ENCODE measurements at places on chromosomes 5 and 9.

GRCh38 chr5:132821791-132822190 is 8.7 kb downstream of the SHROOM1 start:
- no peak for DNase-seq

DNA sequence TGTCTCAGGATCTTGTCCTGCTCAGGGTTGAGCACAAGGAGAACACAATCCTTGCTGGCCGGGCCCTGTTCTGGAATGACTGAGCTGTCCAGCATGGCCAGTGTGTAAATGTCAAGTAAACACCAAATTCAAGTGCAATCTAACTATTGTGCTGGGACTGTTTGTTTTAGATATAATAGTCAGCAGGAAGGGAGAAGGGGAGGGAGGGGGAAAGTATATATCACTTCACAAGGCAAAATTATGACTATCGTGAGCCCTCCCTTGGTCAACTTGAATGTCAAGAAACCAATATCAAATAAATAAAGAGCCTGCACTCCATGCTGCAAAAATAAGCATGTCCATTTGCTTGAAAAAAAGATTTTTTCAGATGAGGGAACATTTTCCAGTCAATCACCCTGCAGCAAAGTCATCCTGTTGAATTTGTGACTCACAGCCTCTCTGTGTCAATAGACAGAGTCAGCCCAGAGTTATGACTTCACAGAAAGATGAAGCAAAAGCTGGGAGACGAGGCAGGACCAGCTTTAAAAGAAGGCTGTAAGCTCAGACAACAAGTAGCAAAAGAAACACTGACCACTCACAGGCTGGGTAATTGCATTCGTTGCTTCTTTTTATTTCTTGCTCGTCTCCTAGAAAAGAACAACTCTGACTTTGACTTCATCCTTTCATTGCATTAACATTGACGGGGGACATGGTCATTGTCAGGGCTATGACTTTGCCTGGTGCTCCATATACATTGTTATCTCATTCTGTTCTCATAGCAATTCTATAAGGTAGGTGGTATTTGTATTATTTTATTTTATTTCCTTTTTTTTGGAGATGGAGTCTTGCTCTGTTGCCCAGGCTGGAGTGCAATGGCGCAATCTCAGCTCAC is 15.3 kb upstream of the KLF4 start:
- DNase-seq = no peak

GRCh38 chr5:66666778-66667177 is 70.6 kb downstream of the MAST4 start:
- no peak for DNase-seq

- DNase-seq = no peak
Measured at GRCh38 chr9:123070198-123070597, 36.7 kb downstream of the GPR21 start.

GRCh38 chr5:127418367-127418766 is 99.1 kb upstream of the PRRC1 start:
- DNase-seq = no peak

DNA sequence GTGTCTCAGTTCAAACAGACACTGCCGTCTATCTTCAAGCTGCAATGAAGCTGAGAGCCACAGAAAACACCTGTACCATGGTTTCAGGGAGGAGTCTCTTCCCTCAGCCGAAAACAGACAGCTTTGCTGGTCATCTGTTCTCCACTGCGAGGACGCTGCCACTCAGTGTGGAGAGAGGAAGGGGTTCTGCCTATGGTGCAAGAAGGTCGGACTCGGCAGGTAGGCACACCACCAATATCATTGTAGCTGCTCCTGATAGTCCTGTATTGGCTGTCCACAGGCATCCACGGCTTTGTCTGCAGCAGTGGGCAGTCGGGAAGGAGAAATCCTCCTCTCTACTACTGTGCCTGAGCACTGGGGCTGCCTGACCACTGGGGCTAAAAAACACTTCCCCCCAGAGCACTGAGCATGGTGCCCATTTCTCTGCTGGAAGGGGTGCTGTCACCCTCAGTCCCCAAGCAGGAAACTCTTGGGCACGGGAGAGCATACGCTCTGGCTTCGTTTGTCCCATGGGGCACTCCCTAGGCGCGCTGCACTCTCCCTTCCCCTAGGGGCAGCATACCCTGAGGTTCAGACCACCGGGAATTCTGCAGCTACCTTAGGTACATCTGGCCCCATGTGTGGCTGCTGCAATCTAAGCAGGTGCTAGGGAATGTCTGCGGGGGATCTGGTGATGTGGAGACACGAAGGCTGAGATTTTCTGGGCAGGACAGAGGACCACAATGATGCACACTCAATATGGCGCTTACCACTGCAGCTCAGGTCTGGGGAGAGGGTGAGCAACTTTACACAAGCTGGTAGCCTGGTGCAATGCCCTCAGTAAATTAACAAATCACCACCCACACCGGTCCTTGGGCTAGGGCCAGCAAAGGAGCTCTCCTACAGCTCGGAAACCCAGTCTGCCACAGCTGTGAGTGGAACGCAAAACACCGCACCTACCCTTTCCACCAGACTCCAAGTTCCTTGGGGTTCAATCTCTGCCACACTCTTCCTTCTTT is 880.9 kb upstream of the SEMA6A start:
- no peak for DNase-seq

- no peak for DNase-seq
Measured at GRCh38 chr5:22258139-22258538, 595.0 kb downstream of the CDH12 start.

GRCh38 chr9:130981002-130981755 is 27.8 kb upstream of the LAMC3 start:
- no peak for DNase-seq

GRCh38 chr5:135632798-135633197 is 54.0 kb upstream of the CXCL14 start:
- no peak for DNase-seq

GRCh38 chr9:94096819-94097577 is 12.7 kb downstream of the PTPDC1 start:
- DNase-seq = no peak

DNA sequence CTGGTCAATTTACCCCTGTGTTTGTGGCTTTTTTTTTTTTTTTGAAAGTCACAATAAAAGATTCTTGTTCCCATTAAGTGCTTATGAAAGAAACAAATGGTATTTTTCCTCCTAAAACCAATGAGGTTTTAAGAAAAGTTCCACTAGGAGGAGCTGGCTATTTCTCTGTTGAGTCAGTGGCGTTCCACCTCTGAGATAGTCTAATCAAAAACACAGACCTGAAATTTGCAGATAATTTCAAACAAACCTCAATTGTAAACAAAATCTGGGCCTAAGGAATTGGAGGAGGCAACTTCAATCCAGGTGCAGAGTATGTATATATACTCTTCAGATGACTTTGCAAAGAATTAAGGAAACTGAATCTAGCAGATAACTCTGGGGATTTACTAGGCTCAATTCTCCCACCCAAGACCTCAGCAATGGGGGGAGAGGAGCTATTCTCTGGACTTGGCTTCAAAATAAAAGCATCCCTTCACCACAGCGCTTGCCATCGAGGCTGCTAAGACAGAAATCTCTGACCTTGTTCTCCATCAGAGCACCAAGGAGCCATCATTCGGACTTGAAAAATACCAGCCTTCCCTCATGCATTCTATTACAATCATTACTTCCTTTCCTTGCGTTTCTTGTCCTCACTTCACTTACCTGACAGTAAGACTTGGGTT is 52.4 kb downstream of the FANCC start:
- no peak for DNase-seq

- DNase-seq = no peak
Measured at GRCh38 chr5:137336161-137336560, 163.0 kb downstream of the SPOCK1 start.

DNA sequence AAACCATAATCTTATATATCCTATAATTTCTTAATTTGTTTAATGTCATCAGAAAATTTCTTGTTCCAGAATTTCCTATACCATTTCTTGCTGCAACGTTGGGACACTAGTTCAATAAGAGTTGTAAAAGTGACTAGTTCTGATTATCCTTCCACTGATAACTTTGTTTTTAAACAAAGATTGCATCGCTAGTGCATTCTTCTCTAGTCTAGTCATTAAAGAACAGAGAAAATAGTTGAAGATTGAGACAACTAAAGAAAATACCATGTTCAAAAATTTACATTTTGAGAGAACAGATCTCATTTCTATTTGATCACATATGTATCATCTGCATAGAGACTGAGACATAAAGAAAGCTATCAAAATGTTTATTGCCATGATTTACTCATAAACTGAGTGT is 1888.2 kb downstream of the EFNA5 start:
- no peak for DNase-seq

DNA sequence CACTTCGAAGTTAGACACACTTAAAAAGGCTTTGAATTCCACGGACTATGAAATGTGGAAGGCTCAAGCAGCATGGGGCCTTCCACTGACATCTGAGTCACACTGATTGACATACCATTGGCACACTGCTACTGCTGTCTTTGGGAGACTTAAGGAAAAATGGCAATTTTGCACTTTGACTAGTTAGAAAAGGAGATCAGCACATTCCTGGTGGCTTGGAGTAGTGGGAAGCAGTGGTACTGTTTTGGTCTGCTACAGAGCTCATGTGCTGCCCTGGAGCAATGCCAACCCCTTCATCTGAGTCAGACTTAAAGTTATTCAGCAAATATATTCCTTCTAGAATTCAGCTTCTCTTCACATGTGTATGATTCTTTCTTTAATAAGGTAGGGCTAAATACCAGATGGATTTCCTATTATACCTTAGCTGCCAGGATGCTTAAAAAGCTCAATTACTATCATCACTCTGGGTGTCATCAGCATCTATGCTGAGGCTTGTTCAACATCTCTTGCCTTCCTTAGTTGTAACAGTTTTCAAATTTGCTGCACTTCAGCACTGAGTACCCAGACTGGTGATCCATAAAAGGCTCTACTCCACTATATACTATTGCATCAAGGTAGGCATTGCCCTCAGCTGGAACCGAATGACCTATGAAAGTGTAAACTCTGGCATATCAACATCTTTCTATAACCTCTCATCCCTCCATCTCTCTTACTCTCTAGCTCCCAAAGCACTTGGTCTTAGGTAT is 42.3 kb upstream of the MOCS2 start:
- no peak for DNase-seq

- no peak for DNase-seq
Measured at GRCh38 chr5:152584103-152584502, 179.0 kb upstream of the NMUR2 start.

DNA sequence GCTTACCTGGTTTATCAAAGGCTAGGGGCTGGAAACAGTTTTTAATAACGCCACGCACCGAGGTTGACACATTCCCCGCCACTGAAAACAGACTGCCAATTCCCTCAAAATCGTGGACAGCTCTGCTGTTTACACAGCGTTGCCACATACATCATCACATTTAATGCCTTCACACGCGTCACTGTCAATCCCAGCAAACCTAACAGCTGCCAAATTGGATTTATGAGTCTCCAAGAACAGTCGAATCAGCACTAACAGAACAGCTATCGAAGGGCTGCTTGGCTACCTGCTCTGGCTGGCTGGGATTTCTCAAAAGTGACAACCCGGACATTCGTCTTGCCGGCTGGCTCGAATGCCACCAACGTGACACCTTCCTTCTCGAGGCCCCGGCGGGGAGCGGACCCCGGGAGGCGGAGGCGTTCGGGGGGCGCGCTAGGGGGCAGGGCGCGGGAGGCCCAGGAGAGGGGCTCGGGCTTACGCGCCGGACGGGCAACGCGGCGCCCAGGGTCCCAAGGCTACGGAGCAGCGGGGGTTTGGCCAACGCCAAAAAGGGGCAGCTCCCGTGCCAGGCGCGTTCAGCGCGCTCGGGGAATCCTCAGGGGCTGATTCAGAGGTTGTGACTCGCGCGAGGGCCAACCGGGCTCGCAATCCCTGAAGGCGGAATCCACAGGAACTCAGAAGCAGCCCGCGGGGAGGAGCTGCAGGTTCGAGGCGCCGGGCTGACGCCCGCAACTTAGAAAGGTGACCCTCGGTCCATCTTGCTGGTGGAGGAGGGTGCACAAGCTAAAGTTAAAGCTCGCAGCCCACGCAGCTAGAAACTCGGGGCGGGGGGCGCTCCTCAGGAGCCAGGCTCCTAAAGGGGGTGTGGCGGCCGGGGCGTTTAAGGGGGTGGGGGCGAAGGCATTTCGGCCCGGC is 1.2 kb downstream of the CDC14B start:
- DNase-seq = peak; percentile 12

DNA sequence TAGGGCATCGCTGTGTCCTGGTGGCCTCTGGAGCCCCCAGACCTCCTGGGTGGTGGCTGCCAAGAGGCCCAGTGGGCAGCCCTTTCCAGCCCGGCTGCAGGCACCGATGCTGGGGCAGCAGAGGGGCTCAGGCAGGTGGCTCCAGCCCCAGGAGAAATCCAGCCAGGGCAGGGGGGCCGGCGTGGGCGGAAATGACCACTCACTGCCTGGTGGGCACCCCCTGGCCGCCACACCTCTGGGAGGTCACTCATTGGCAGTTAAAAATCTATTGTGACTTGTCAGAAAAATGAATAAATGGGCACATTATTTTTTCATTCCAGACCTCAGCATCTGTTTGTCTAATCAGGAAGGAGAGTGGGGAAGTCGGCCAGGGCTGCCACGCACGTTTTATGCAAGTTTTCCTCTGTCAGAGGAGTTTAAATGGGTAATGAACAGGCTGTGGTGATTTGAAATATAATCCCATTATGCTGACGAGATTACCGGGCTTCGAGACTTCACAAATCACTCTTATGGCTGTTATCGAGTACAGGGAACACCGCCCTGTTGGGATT is 171.9 kb downstream of the GAPVD1 start:
- DNase-seq = no peak

DNA sequence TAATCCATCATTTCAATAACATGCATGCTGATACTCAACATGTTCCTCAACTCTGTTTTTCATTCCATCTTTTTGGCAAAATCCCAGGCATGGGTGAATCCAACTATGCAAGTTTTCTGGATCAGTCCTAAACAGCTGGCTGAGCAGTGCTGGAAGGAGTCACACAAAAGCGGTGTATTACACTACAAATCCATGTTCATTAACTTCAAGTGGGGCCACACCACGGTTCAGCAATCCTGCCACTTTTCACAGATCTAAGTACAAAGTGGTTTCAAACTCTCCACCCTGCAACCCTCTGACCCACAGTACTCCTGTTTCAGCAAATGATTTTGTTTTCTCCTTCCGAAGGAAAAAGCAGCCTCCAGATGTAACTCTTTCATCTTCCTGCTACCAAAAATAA is 222.5 kb downstream of the EPB41L4A start:
- no peak for DNase-seq

DNA sequence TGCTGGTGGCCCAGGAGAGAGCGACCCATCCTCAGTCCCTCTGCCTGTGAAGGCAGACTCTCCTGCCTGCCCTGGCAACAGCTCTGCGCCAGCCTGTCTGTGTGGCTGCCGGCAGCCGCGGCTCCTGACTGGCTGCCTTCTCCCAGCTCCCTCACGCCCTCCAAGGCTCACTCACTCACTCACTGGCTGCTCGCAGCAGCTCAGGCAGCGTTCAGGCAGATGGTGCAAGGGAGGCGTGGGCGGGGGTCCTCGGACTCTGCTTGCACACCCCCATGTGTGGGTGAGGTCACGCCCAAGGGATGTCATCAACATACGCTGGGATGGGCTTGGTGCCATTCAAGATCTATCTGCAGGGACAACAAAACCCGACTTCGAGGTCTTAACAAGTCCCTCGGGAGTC is 66.7 kb downstream of the DAB2IP start:
- no peak for DNase-seq

DNA sequence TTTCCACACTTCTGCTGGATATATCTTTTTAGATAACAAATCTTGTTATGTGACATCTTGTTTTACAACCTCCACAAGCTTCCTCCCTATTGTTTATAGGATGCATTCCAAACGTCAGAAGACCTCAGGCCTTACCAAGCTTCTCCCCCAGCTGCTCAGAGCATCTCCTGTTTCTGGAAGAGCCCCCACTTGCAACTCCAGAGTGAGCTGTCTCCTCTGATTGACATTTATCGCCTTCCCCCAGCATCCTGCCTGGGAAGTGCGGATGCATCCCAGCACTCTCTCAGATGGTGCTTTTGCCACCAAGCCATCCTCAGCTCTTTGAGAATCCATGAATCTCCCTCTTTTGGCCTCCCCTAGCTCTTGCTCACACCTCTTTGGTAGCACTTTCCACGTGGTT is 123.5 kb downstream of the LRRC70 start:
- no peak for DNase-seq

Measured in stimulated activated CD4-positive, alpha-beta T cell treated with anti-CD3 and anti-CD28 coated beads, Interleukin-4, amount 100 ng/mL, for 4 hours (primary cell).